ENCODE measurements at places on chromosomes 6 and 20.
A peak's percentile ranks its signal among the peaks of the same experiment; 100 is the strongest.

DNA sequence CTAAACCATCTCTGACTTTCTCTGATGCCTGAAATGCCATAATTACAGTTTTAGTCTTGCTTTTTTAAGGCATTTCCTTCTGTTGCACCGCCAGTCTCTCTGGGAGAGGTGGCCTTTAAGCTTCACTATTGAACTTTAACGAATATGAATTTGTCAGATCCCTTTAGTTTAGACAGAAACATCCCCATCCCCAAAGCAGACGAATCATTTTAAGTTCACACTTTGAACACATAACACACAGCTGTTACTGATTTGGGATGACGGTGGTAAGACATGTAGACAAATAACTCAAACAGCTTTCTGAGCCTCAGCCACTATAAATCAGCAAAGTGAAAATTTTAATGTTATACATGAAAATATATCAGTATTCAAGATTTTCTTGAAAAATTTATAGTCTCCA, 7.2 kb upstream of the IPCEF1 start:
- peak; percentile 59 for DNase-seq

- peak; percentile 29 for DNase-seq
These were observed 903 bp downstream of the CNKSR3 start for GRCh38 chr6:154509421-154510143.

DNA sequence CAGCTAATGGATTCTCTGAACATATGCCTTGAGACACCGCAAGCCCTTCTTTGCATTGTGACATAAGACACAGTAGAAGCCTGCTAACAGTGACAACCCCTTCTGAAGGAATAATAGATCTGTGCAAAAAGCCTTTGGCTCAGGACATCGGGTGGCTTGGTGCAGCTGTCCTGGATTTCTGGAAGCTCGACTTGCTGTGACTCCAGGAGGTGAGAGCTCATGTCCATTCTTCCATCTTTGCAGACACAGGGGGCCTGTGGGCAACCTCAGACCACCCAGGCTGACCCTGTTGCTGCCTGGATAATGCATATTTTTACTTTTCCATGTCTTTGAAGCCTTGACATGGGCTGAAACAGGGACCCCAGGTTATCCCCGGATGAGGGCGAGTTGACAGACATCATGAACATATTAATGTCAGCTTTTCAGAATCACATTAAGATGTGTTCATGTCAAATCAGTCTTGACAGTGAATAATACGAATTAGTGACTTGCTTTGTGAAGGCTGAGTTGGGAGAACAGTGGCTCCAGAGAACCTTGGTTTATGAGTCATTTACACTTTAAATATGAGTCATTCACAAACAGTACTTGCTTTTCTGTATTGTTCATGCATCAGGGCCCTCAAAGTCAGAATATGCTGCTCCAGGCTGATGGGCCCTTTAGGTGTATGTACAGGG, 66.8 kb upstream of the IYD start:
- peak; percentile 81 for DNase-seq

GRCh38 chr6:147077251-147077650, 127.0 kb upstream of the STXBP5 start:
- DNase-seq = no peak

DNA sequence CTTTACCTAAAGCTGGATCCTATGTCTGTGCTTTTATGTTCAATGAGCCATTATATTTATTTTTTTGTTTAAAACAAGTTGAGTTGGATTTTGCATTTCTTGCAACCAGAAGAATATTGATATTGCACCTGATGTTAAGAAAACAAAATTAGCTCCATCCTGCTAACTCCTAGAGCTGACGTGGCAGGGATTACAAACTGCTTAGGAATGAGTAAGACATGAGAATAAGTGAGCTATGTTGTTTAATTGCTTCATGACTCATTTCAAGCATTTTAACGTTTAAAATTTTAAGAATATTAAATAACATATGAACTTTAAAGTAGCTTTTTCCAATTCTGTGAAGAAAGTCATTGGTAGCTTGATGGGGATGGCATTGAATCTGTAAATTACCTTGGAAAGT, 663.5 kb downstream of the EPM2A start:
- DNase-seq = peak; percentile 83

DNA sequence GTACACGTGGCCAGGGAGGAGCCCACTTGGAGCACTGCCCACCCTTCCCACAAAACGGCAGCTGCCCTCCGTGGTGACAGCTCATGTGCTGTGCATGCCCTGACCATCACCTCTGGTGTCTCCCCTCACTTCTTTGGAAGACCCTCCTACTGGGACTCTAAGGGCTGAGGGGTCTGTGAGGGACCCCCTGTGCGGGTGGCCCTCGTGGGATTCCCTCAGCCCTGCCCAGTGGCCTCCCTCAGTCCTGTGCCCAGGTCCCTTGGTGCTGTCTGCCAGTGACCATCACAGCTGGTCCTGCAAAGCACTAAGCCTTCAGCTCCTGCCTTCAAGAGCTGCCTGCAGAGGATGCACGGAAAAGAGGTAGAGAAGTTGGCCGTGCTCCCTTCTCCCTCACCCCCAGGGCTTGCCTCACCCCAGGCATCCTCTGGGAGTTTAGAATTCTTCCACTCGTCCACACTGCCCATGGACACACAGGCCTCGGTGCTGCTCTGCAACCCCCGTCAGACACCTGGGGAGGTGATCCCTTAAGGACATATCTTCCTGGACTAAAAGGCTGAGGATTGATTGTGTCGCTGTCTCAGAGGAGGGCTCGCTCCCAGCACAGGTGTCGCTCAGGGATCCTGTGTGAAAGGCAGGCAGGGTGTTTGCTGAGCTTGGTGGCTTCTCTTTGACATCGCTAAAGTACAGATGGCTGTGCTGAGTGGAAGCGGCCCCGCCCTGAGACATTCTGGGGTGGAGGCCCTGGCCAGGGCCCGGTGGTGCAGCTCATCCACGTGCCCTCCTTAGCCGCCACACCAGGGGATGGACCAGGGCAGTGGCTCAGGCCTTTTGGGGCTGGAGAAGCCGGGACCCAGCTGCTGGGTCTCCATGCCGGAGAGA, 119.5 kb upstream of the FRMD1 start:
- DNase-seq = no peak

- no peak for DNase-seq
These were observed 75.2 kb upstream of the ADGRF1 start for GRCh38 chr6:47117314-47117713.

- DNase-seq = peak; percentile 22
These were observed 19.5 kb downstream of the SYTL3 start for GRCh38 chr6:158669145-158670035.

DNA sequence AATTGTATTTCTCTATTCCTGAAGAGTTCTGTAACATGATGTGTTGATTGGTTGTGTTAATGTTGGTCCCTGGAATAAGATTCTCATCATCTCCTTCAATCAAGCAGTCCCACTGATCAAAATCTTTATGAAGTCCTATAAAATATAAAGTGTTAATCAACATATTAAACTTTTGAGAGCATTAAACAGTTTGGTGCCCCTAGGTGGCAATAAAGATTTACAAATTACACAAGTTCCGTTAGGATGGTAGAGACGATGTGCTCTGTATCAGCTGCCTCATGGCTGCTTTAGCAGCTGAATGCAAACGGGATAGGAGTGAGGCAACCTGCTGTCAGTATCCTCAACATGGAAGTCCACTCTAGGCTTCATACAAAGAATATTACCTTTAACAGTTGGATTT, 16.9 kb downstream of the TDRD6 start:
- no peak for DNase-seq

DNA sequence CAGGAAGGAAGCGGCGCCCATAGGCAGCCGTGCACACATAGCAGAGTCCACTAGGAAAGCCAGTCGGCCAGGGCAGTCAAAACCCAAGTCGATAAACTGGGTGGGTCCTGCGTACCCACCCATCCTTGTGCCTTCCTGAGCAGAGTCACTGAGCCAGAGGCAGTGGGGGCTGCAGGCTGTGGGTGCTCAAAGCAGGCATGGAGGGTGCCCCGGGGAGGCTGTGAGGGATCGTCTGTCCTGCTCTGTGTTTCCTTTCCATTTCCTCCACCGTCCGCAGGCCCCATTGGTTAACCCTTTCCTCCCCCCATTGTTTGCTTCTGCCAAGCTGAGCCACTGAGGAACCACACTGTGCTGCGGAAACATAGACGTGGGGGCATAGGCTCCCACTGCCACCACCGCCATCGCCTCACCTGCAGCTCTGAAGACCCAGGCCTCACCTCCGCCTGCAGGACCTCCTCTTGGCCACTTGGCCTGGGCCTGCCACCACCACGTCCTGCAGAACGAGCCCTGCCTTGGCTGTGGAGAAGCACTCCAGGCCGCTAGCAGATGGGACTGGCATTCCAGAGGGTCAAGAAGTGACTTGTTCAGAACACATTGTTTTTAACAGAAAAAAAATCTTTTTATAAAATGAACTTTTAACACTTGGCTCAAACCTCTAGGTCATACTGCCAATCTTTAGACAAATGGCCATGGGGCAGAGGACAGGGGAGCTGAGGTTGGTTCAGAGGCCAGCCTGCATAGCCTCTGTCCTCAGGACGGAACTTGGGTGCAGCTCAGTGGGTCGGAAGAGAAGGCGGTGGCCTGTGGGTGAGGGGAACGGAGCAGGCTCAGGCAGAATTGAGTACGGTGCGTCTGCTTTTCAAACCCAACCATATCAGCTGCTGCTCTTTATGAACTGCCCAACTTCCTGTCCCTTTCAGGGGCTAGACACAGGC, 52.6 kb downstream of the TCP11 start:
- DNase-seq = no peak

Measured in fibroblast of skin of right biceps (primary cell).